NCI-H524 treated with DMSO at 0.1 percent for 48 hours (cell line): ENCODE measurements at places on chromosomes 7 and 10.

DNA sequence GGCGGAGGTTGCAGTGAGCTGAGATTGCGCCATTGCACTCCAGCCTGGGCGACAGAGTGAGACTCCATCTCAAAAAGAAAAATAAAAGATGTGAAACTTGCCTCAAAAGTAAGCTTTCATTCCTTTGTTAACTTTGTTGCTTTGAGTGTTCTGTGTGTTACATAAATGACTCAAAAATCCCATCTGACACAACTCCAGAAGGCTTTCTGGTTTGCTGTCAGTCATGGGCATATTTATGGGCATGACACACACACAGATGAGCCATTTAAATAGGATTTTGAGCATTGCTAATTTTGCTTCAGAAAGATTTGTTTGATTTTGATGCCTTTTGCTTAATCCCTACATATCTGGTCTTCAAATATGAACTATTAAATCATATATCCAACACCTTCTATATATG, 82.6 kb downstream of the CACNB2 start:
- DNase-seq: no peak

DNA sequence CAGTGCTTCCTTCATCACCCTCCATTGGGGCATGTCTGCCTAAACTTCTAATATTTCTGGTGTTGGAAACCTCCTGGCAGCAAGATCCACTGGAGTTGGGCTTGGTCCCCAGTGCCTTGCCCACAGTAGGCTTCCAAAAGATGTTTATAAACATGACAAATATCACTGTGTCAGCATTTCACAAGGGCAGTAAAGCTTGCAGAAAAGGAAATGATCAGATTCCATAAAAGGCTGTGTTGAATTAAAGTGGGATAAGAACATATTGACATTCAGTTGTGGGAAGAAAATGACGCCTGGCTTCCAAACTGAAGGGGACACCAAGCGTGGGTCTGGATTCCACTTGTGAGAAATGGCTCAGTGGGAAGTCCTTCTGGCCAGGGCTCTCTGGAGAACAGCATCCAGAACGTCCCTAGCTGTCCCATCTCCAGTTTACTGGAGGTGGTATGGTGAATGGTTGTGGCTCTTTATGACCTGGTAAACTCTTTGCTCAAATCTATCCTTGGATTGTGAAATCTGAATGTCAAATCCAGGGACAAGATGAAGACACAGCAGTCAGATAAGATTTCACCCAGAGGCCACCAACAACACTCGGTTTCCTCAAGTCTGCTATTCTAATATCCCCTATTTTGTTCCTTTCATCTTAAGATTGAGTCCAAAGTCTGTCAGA, 287.2 kb downstream of the TNS3 start:
- no peak for DNase-seq

DNA sequence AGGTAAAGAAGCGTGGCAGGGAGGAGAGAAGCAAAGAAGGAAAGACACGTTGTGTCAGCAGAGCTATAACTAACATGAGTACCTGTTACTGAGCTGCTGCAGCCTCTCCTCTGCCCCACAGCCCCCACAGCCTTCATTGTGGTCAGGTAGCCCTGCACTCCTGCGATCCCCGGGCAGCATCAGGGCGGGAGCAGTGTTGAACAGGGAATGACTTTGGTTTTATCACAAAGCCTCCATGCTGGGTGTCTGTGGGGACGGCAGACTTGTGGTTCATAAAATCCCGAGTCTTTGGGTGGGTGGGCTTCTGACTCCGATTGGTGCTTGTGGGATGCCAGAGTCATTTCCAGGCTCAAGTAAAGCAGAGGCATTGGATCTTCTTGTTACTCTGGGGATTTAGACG, 14.8 kb upstream of the PRKAG2 start:
- DNase-seq: no peak

DNA sequence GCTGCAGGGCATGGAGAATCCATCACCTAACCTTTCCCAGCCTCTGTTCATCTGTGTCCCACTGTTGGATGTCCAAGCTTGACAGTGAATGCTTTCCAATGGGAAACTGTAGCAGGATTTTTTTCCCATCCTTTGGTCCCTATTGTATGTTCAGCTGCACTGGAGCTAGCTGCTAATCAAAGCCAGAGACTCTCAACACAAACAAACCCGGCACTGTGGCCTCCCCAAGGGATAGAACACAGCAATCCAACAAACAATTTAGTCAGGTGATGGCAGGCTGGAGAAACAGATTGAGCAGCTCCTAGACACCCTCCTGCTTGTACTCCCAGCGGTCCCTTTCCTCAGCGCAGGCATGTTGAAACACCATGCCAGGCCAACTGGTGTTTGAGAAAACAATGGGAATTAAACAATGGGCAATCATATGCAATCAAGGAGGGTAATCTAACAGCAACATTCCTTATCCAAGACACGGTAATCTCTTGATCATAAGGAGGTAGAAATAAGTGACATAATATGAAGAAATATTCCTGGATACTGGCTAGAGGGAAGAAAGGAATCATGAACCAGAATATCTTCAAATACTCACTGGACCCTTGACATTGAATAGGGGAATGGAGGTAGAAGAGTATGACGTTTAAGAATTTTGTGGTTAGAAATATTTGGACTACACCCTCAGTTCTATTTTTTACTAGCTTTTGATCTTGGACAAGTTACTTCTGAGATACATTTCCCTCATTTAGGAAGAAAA, 15.0 kb downstream of the PTN start:
- DNase-seq: no peak

DNA sequence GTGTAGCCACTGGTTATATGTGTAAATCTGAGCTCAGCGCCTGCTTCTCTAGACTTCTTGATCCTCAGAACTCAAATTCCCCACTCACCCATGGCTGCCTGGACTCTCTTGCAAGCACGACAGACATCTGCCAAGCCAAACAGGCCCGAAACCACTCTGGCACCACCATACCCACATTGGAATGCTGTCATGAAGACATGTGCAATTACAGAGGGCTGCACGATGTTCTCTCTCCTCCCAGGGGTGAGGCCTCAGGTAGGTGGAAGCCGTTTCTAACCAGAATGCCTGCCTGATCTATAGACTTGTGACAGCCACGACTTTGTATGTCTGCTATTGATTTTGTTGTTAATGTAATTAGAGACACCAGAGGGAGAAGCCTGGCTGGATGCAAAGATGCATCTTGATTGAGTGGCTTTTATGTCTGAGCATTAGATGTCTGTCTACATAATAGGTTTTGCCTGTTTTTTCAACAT, 4.0 kb downstream of the BAMBI start:
- no peak for DNase-seq

GRCh38 chr10:84957427-84957826, 629.0 kb downstream of the CCSER2 start:
- no peak for DNase-seq

GRCh38 chr10:76091926-76092325, 660.5 kb downstream of the LRMDA start:
- DNase-seq: no peak

DNA sequence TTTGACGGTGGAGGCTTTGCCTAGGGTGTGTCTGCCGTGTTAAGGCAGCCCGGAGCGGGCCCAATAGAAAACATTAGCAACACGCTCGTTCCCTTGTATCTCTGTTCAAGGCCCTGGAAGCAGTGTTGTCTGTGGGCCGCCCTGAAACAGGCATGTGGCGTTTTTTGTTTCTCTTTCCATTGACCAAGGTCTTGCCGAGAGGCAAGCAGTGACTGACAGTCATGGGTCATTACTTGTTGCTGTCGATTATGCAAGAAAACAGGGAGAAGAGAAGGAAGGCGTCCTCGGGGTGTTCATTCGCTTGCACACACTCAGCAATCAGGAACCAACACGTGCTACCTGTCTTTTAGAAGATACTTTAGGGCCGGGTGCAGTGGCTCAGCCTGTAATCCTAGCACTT, 92.5 kb downstream of the EZH2 start:
- DNase-seq: no peak

DNA sequence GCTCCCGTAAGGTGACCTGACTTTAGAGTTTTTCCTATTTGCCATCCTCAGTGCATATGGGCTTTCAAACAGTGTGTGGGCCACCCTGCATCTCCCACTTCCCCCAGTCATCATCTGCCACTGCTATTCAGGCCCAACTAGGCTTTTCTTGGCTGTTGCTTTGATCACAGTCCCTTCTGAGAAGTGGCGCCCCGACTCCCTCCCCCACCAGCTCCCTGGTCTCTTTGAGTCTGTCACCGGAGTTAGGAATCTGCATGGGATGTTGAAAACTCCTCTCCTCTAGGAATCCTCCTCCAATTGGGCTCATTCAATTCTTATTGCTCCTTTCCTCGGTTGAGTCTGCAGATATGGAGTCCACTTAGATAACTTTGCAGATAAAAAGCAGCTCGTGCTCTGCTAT, 32.1 kb downstream of the HIF1AN start:
- no peak for DNase-seq

DNA sequence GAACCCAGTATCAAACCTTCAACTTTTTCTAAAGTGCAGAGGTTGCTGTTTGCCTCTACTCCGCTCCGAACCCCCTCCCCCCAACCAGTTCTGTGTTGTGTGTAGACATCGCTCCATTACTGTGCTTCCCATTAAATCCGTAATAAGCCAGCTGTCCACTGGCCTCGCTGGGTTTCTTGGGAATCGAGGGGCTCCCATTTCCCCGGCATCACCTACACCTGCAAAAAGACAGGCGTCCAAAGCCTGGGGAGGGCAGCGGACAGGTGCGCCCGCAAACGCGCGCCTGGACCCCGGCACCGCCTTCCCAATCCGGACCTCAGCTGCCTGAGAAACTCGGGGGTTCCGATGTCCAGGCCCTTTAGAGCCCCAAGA, 631 bp downstream of the RTKN2 start:
- no peak for DNase-seq

GRCh38 chr7:2242541-2243429, 759 bp downstream of the NUDT1 start:
- peak; percentile 41 for DNase-seq

- no peak for DNase-seq
Measured at GRCh38 chr7:90320801-90321494, at the start of gene FAM237B. FAM237B (minus strand) TSS chr7:90321304; CDS start chr7:90319748, 1,556 bp downstream.

- no peak for DNase-seq
Measured at GRCh38 chr7:27424749-27425148, 182.1 kb downstream of the EVX1 start.

DNA sequence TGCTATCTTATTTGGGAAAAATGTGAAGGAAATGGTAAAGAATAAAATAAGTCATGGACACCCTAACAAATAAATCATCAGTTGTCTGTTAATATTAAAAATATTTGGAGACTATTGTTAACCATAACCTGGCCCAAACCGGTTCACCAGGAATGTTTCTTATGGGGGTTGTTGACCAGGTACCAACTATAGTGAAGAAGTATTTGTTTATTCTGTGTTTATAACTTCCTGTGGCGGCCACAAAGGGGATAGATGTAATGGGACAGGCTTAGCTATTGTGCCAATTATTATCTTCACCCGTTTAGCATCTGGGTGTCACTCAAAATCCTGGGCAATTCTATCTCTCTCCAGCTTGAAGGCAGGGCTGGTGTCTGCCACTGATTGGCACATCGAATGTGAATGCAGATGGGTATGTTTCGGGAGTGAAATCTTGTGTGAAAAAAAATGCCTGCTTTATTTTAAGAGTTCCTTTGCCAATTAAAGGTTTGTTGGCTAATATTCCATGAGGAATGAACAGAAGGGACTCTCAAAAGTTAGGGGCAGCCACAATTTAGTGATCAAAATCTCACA, 500.9 kb downstream of the ARL4A start:
- no peak for DNase-seq

DNA sequence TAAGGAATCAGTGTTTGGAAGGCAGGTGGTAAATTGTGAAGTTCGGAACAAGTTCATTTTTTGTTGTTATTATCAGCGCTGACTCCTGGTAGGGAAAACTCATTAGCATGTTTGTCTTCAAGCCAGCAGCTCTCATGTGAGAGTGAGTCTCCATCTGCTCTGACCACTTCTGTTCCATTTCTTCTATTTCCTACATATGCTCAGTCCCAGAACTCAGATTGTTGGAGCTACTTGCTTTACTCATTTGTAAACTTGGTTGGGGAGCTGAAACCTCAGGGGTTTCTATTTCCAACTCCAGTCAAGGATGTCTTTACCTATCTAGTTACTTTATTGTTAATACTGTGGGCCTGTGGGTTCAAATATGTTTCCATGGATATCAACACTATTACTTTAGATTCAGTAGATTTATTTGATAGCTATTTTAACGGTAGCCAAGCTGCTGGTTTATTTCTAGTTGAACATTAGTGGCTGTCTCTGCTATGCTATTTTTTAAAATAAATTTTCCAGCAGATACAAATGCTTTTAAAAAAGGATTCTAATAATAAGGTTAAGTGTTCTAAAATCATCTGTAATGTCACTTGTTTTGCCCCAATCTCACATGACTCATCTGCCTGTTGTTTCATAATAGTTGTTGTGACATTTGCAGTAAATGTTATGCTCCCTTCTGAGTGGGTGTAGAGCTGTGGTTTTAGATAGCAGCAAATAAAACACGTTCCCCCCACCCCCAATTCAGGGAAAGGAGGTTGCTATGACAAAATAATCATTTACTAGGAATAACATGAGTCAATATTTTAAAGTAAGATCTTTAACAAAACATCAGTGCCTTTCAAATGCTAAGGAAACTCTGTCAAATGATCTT, 143.3 kb downstream of the HDAC9 start:
- peak; percentile 5 for DNase-seq

- DNase-seq: no peak
Measured at GRCh38 chr10:27998178-27998953, 513 bp downstream of the ODAD2 start.

DNA sequence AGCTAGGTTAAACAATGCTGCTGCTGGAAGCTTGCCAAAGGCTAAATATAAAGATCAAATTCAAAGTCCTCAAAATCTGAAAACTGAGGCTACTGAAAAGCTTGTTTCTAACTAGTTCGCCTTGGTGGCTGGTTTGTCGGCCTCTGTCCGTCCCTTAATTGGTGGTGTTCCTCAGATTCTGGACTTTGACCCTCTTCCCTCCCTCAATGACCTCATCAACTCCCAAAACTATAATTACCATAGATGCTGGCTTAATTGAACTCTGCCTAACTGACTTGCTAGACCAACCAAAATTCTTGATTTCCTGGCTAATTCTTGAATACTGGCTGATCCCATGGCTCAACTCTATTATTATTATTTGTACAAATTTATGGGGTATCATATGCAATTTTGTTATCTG, 15.6 kb downstream of the ARHGAP21 start:
- DNase-seq: no peak

GRCh38 chr7:149644754-149645153, 128.6 kb downstream of the ZNF467 start:
- no peak for DNase-seq

GRCh38 chr7:11177793-11178192, 204.1 kb downstream of the PHF14 start:
- DNase-seq: no peak

DNA sequence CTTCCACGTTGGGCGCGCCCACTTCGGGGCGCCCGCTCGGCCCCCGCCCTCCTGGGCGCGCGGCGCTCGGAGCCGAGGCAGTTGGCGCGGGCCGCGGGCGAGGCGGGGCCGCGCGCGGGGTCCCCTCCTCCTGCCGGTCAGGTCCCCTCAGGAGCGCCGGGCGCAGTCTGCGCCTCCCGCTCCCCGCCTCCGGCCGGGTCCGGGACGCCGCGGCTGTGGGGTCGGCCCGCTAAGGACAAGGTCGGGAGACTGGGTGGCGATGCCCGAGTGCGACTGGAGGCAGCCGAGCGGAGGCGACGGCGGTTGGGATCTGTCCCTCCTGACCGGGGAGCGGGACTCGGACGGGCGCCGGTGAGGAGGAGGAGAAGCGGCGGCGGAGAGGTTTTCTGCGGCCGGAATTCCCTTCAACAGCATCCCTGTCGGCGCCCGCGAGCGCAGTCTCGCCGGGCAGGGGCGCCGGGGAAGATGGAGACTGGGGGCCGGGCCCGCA, at the start of gene ATRNL1:
Gene ATRNL1, plus strand, starts transcription at position 80 of the 490 bp plus-strand sequence. Its CDS starts 386 bp downstream, at position 466.
- no peak for DNase-seq
